ENCODE measurements at places on chromosomes 7 and 10.

- DNase-seq = no peak
Observed at GRCh38 chr7:84123965-84124547, 70.5 kb downstream of the SEMA3A start.

- no peak for DNase-seq
Observed at GRCh38 chr10:26946102-26946811, 85.5 kb upstream of the ABI1 start.

GRCh38 chr7:128893251-128894100 lies 17.0 kb downstream of the KCP start:
- no peak for DNase-seq

DNA sequence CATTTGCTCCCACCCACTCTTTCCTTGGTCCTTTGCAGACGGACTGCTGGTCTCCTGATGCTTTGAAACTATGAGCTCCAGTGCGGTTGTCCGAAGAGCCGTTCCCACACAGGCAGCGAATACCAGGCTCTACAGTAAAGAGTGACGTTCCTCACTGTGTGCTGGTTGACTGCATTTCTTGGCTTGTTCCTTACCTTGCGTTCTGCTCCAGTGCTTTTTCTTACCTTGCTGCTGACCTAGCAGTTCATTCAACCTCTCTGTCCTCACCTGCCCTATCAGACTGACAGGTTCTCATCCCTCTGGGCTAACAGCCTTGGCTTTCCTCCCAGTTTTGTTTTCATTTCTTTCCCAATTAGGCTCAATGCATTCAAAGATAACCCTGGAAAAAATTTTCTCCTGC lies 214.8 kb downstream of the TMEM178B start:
- no peak for DNase-seq

DNA sequence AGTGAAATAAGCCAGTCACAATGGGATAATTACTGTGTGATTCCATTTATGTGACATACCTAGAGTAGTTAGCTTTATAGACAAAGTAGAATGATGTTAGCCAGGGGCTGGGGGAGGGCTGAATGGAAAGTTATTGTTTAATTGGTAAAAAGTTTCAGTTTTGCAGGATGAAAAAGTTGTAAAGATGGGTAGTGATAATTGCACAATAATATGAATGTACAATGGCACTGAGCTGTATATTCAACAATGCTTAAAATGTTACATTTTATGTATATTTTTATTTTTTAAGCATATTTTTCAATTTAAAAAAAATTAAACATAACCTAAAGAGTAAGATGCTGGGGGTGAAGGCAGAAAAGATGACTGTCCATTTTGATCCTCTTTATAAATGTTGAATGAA lies 216.1 kb upstream of the KAT6B start:
- no peak for DNase-seq
